ENCODE measurements at places on chromosomes 5 and 9.

DNA sequence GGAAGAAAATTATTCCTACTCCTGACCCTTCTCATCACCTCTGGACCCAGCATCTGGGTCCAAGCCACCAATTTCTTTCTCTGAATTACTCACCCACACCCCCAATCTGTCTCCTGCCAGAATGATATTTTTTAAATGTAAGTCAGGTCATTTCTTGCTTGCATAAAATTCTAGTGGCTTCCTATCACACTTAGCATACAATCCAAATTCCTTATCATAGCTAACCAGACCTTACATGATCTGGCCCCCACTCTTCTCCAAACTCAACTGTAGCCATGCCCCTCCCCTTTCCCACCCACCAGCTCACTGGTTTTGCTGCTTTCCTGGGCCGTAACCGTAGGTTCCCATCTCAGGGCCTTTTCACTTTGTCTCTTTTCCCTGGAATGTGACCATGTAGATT, 15.2 kb downstream of the HTR4 start:
- no peak for DNase-seq

GRCh38 chr5:175059687-175060211, 335.4 kb downstream of the MSX2 start:
- DNase-seq: no peak

DNA sequence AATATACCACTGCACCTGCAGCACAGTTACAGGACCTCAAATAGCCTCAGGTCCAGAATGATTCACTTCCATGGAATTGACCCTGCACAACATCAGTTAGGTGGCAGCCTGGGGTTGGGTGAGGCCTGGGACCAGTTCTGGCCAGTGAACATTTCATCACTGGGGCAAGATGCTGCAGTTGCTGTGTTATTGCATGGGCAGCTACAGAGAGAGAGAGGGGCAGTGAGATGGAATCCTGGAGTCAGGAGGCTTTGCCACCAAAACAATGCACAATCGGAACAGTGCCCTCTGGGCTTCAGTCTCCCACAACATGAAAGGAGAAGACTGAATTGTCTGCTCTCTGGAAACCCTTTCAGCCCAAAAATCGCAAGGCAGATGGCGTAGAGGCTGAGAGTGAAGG, 51.8 kb downstream of the SH3TC2 start:
- DNase-seq: no peak

DNA sequence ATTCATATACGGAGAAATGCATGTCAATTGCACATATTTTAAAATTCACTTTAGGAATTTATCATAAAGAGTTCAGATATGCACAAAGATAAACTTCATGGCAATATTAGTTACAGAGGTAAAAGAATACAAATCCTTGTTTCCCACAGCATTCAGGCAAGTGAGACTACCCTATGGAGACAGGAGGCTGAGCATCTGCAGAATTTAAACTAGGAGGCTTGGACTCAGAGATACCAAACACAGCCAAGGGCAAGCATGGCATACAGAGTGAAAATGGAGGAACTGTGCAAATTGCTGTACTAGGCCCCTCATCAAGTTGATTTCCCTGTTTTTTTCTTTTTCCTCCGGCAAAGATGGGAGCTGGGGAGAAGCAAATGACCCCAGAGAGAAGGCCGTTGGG, 94.2 kb downstream of the SLC24A2 start:
- DNase-seq: no peak

DNA sequence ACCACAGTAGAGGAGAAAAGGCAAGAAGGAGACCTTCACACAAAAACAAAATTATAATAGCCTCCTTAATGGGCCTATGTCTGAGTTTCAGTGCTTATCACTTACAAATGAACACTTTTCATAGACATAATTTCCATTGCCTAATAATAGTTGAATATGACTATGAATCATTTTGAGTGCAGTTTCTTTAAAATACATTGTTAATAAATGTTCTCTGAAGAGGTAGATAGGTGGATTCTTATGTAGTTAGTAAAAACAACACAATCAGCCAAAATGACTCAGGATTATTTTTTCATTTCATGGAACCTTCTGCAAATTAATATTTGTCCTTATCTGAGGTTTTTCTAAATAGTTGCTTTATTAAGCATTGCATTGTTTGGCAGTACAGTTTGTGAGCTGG, 45.6 kb downstream of the DAPK1 start:
- DNase-seq: no peak

GRCh38 chr9:1977026-1977425, 38.1 kb upstream of the SMARCA2 start:
- no peak for DNase-seq

- no peak for DNase-seq
Observed at GRCh38 chr5:54093081-54093492, 217.3 kb downstream of the ARL15 start.

- no peak for DNase-seq
Observed at GRCh38 chr9:19456996-19457692, 48.3 kb downstream of the ACER2 start.

- no peak for DNase-seq
Observed at GRCh38 chr5:41980396-41980795, 55.3 kb downstream of the FBXO4 start.

GRCh38 chr9:135862809-135863208, 44.5 kb downstream of the CAMSAP1 start:
- DNase-seq: no peak

- no peak for DNase-seq
Observed at GRCh38 chr5:116685069-116685468, 110.4 kb upstream of the SEMA6A start.

DNA sequence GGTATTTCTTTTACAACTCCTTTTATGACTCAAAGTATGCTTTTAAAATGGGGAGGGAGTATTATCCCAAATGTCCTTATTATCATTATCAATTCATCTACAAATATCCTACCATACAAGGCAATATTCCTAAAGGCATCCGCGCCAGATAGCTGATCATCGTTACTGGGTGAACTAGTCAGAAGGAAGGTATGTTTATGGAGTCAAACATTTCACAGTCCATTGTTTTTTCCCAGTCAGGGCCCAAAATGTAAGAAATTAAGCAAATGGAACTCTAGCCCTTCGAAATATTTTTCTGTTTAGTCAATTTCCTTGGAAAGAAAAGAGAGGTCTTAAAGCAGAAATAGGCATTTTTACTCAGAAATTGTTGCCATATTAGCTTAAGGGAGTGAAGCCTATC, 188.5 kb upstream of the CCNG1 start:
- no peak for DNase-seq

DNA sequence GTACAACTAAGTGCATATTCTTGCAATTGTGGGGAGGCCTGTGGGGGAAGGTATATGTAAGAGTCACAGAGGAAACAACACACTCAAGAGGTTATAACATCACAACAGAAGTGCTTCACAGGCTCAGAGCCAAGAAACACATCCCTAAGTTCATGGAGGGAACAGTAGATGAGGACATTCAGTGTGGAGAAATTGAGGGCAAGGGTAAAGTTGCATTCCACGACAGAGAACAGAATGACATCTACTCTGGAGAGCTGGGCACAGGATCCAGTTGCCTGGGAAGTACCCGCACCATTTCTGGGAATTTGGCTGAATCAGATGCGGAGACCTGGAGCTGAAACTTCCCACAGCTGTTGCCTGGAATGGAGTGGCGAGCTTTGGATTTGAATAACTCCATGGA, 197.2 kb downstream of the NXNL2 start:
- DNase-seq: no peak

DNA sequence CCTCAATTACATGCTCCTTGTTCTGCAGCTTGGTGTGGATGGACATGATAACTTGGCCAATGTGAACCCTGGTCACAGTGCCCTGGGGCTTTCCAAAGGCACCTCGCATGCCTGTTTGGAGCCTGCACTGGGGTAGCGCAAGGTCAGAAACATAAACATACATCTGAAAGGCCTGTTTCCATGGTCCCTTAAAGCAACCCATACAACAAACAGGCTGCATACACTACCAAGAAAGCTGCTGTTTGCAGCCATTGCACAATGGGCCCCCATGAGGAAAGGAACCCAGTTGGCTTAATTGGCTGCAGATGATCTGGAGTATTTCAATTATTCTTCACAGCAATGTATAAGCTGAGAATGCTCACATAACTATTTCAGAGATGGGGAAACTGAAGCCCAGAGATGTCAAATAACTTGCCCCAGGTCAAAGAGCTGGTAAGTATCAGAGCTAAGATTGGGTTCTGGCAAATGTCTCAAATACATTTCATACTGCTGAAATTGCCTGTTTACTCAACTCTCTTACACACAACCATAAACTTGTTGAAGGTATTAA, 233.9 kb downstream of the ASTN2 start:
- no peak for DNase-seq

DNA sequence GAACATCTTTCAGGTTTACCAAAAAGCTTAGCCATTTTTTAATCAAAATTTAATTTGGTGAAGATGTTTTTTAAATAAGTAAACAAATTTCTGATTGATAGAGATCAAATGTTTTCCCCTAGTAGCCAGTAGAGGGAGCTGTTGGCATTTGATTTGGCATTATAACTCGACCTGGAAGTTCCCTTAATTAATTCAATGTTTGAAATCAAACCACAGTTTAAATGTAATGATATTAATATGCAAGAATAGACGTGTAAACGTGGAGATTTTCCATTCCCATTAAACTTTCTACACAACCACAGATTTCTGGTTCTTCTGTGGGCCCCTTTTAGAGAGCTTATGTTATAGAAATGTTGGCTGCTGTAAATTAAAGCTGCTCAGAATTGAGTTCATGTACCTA, 148.1 kb upstream of the MPDZ start:
- no peak for DNase-seq

GRCh38 chr5:81601919-81602318, 149.0 kb downstream of the SSBP2 start:
- no peak for DNase-seq

DNA sequence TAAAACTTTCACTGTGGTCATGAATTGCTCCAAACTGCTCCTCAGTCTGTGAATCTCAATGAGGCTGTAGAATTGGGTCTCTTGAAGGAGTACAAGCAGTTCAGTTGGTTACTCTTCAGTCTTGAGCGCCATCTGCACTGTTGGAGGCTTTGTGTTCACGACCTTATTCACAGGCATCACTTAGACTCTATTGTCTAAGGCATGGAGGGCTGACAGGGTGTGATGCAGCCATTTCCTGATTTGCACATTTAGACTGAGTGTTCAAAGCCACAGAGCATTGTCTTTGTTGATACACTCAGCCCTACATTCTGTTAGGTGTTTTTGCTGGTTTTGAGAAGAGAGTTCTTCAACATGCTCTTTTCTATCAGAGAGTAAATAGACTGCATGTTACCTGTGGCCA, 355.9 kb upstream of the RIOK2 start:
- DNase-seq: no peak

- DNase-seq: no peak
Observed at GRCh38 chr5:131279204-131279603, 15.4 kb downstream of the CDC42SE2 start.

GRCh38 chr5:140420226-140420570, 18.6 kb downstream of the ANKHD1 start:
- DNase-seq: no peak

DNA sequence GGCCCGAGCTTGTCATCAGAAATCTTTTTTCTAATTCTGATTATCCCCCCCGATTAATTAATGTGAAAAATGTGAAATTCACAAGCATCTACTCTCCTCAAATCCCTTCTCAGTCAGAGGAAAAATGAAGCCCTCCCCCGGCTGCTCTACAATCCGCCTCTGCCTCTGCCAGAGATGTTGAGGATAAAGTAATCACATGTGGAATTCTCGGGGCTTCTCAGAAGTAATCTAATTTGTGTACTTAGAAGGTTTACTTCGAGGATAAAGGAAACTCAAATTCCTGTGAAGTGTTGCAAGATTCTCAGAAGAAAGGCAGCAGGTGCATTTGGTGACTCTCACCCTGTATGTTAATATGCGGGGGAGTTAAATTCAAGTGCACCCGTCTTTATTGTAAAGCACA, 726.1 kb upstream of the ADAMTS16 start:
- no peak for DNase-seq

- DNase-seq: no peak
Observed at GRCh38 chr9:118109542-118109941, 405.3 kb downstream of the TLR4 start.

DNA sequence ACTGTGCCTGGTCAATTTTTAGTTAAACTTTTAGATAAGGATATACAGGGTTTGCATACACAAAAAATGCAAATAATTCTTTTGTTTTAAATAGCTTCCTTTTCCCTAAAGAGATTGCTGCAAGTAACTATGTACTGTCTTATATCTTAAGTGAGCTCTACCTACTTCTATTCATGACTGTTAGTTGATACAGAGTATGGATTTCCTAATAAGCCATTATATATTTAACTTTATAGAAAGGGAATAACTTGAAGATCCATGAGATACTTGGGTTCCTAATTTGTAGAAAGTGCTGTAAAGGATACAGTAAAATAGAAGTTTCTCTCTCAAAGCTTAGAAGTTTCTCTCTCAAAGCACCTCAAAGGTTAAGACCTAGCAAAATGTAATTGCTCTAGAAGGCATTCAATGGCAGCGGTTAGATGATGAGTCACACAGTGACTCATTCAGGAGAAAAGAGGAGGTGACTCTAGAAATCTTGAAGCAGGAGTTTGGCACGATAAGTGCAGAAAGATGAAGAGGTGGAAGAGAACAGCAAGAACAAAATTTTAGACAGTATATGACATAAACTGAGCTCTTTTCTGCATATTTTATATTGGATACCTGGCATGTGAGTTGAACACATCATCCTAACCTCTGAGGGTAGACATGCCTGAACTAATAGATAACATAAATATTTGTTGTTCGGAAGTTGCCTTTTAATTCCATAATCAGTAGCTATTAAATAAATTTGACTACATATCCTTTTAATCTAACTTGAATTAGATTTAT, 5.5 kb upstream of the DNAJC21 start:
- DNase-seq: no peak

- DNase-seq: no peak
Observed at GRCh38 chr5:80588858-80589540, 18.9 kb upstream of the ANKRD34B start.

- no peak for DNase-seq
Observed at GRCh38 chr5:137668637-137669036, 67.3 kb downstream of the KLHL3 start.

DNA sequence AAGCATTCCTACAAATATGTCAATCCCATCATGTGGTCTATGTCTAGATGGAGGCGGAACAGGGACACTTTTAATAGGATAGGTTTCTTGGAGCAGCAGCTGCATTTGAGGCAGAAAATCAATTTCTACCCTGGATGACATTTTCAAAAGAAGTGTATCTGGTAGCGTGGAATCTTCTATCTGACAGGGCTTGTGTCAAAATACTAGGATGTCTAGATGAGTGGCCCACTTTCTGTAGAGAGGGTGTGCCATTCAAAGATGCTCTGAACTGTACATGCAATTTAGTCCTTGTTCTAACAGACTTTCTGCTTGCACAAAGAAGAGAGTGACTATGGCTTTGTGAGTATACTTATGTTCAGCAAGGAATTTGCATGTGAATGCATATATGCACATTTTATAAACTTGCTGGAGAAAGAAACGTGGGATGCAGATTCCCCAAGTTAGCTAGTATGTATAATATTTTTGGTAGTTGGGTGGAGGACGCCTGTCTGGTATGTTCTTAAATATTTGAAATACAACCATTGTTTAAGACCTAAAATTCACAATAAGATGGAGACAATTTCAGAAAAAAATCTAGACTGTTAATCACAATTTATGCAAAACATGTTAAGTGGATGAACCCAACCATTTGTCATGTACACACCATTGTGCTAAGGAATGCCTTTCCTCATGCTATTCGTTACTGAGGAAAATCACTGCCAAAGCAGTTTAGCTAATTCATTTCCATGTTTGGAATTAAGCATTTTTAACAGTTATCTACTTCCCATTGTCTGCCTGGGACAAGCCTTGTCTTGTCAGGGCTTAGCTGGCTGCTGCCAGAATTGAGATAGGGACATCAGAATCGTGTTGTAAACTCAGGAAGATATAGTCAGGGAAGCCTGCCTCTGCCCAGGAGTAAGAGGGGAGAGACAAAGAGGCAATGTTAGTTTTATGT, 129.1 kb upstream of the MEF2C start:
- DNase-seq: no peak
